ENCODE measurements at places on chromosomes 13 and 19. TPM values are rescaled to one million over a fixed set of nuclear protein-coding genes. Genes with fewer than 3 reads are reported as not detected.

GRCh38 chr13:28058866-28059613 lies 41.3 kb downstream of the FLT3 start:
- peak; percentile 9 for DNase-seq

The SPRY2 gene
- 106 TPM for total RNA-seq

The POSTN gene
- 93.0 TPM for total RNA-seq

DNA sequence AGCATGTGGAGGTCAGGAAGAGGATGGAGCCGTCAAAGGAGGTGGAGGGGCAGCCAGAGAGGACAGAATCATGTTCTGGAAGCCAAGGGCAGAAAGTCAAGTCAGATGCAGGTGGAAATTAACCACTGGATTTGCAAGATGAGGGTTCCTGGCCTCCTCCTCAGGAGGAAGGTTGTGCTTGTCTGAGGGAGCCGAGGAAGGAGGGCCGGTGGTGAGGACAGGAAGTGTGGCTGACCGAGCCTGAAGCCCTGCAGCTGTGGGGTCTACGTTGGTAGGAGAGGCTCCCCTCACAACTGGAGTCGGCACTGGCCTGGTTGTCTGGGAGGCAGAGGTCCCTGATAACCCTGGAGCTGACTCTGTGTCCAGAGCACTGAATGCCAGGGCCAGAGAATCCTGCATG lies 15.4 kb upstream of the DHDH start:
- no peak for DNase-seq

The GRWD1 gene
- 52.1 TPM for total RNA-seq

GRCh38 chr13:79659121-79659521 lies 178.2 kb downstream of the NDFIP2 start:
- peak; percentile 8 for DNase-seq

DNA sequence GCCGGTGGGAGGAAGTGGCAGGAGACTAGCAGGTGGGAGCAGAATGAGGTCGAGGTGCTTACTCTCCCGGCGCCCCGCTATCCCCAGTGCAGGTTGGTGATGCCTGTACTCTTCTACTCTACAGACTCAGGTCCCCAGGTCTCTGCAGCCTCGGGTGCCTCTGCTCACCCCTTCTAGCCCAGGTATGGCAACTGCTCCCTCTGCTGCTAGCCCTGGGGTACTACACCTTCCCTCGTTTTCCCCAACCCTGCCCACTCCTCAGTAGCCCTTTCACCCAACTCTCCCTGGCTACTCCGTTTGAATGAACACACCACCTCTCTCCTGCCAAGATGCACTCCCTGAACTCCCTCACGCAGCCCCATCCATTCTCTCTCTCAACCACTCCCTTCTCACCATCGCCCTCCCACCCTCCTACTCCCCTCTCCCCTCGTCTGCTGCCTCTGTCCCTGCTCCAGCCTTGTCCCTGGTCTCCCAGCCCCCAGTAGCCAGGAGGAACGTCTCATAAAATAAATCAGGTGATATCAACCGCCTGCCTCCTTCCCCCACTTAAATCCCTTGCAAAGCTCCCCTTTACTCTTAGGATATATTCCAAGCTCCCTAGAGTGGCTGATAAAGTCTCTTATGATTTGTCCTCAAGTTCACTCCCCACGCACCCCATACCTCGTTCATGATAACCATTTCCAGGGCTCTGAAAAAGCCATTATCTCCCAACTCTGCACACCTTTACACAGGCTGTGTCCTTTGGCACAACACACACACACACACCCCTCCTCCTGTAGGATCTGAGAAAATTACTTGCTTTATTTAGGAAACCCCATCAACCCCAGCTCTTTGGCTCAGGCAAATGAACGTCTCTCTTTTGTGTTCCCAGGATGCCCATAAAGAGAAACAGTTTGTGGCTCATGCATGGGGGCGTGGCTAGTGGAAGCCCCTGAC lies 8.2 kb upstream of the MEIS3 start:
- DNase-seq = peak; percentile 88

- DNase-seq = no peak
Observed at GRCh38 chr13:25166306-25166705, 5.8 kb downstream of the AMER2 start.

- DNase-seq = no peak
Observed at GRCh38 chr13:29936956-29937355, 86.5 kb upstream of the UBL3 start.

DNA sequence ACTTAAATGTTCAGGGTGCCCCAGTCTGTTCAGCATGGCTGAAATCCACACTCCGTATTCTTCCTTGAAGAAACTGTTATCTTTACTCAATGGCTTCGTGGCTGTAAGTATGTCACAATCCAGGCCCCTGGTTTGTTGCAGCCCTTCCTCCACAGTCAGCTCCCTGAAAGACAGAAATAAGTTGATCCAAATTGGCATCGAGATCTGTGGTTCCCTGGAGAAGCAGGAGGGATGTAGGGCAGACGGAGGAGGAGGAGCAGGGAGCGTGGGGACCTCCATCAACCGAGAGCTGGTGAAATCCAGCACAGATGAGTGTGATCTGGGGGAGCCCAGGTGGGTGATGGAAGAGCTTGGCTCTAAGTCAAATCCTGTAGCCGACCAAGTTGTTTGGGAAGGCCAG lies 304 bp downstream of the TSPAN16 start:
- DNase-seq = no peak

DNA sequence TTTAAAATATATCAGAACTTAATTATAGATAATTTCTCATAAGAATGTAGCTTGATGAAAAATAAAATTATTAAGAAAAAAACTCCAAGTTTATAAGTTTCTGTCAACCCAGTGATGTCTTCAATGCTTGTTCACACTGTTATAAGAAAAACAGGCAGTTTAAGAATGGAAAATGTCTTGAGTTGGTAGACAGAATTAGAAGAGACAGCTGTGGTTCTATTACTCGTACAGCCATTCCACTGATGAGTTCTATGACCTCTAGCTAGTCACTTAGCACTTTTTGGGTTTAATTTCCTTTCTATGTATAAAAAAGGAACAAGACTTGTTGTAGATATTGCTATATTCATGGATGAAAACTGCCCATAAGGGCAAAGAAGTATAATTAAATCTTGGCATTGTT lies 1013.1 kb upstream of the ATXN8OS start:
- DNase-seq = no peak

GRCh38 chr19:17829855-17830566 lies 8.7 kb upstream of the INSL3 start:
- peak; percentile 21 for DNase-seq

- DNase-seq = no peak
Observed at GRCh38 chr13:49791315-49791710, 1.2 kb downstream of the KPNA3 start.

The KCNN4 gene
- total RNA-seq = 2.8 TPM

DNA sequence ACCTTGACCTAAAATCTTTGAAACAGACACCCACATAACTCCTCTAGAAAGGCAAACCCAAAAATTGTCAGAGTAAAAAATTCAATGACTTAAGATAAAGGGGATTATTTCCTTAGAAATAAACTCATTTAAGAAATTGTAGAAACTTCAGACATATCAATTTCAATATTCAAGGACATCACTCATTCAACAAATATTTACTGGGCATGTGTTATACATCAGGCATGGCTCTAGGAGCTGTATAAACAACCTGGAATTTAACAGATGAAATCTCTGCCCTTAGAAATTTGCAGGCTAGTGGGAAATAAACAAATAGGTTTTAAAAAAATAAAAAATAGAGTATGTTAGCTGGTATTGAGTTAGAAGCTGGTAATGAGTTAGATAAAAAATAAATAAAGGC lies 84.0 kb upstream of the LSM14A start:
- no peak for DNase-seq

The DAND5 gene
- total RNA-seq = not detected

GRCh38 chr19:42206871-42207755 lies 10.4 kb downstream of the DEDD2 start:
- DNase-seq = no peak

The FCER2 gene
- not detected for total RNA-seq

- DNase-seq = no peak
Observed at GRCh38 chr13:40986101-40986856, 32.8 kb downstream of the ELF1 start.

GRCh38 chr13:33349288-33349985 lies 63.9 kb upstream of the STARD13 start:
- DNase-seq = no peak

DNA sequence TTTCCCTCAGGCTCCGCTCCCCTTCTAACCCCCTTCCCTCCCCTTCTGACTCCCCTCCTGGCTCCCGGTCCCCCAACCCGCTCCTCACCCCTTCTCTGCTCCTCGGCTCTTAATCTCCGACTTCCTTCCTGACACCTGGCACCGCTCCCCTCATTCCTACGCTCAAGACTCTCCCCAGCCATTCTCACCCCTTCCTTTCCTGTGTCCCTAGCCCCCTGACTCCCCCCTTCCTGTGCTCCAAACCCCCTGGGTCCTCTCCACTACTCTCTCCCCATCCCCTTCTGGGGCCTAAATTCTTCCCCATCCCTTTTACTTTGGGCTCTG lies 658 bp downstream of the CLPP start:
- DNase-seq = no peak

DNA sequence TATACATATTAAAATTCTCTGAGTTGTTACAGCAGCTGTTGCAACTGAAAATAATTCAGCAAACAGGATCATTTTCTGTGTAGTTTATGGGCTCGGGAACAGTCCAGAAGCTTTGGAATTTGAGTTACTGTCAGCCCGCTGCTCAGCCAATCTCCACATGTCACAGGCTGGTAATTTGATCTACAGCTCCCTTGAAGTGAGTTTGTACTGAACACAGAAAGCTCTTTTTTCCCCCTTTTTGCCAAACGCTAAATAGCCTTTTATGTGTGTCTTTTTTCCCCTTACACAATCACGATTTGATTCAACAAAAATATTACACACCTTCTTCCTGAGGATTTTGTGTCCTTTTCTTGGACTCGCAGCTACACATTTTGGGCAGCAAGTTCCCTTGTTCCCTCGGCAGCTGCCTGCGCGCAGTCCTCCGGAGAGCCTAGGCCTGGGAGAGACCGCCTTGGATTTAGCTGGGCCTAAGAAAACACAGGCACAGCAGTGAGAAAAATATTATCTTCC lies 371.4 kb downstream of the KCNRG start:
- no peak for DNase-seq

DNA sequence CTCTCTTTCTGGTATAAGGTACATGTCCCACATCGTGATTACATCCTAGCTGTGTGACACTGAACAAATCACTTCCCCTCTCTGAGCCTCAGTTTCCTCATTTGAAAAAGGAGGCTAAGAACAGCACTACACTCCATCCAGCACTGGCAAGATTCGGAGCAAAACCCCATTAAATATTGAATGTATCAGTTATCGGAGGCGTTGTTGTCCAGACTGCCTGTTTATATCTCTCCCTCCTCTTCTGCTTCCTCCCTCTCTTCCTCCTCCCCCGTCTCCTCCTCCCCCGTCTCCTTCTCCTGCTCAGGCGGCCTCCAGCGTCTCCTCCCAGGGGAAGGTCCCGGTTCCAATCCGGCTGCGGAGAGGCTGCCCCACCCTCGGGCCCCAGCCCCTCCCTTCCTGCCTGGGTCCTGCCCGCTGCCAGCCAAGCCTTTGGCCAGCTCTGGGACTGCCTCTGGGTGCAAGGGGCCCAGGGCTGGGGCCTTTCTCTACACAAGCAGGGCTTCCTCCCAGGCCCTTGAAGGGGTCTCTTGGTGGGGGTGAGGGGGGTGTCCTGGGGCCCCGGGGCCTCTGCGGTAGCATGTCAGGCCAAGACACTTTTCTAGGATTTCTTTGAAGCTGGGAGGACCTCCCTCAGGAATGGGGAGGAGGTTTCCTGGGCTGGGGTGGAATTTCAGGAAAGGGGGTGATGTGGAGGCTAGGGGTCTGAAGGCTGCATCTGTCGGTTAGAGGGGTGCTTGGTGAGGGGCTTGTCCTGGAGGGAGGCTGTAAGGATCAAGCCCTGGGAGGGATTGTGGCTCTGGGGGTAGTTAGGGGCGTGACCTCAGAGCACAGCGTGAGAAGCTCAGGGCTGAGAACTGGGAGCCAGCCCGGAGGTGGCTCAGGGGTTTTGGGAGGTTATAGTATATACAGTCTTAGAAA lies 1.9 kb downstream of the RRAS start:
- no peak for DNase-seq

DNA sequence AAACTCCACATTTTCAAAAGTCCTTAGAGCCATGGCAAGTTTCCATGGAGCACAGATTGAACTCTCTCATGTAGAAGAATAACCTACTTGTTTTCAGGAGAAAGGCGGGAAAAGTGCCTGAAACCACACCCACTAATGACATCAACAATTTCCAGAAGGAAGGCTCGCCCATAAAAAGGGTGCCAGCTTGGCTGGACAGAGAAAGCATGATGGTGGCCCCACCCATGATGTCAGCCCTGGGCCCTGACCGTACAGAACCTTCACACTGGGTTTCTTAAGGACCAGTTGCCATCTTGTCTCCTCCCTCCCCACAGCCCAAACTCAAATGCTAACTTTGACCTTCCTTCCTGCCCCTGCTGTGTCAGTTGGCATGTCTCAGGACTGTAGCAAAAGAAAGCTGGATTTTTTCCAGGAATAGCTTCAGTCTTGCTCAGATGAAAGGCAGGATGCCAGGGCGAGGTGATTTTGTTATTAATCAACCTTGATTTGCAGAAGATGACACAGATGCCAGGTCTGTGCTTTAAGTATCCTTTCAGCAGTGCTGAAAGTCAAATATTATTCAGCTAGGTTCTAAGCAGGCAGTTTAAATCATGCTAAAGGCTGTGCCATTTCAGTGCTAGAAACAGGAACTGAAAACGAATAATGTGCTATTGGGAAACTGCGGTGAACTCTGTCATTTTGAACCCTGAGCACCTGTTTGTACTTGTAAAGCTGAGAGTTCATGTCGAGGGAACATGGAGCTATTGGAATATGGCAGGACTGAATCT lies 89.5 kb upstream of the RFC3 start:
- no peak for DNase-seq

Data from neural crest cell (in vitro differentiated cells).